Uterine smooth muscle cell (primary cell): ENCODE measurements at places on chromosomes 3 and 15. TPM values are rescaled to one million over a fixed set of nuclear protein-coding genes. Genes with fewer than 3 reads are reported as not detected.

Gene TMEM115
- total RNA-seq, result 38.7 and 44.0 TPM in 2 replicates

Gene CX3CR1
- under 0.01 TPM in 1 of 2 replicates, not detected in the other for total RNA-seq

Gene CLDN18
- total RNA-seq, result 0.12 TPM in 1 of 2 replicates, not detected in the other

Gene CFAP100
- total RNA-seq, result not detected in 2 replicates

Gene HESX1
- total RNA-seq, result 1.4 TPM in 1 of 2 replicates, not detected in the other

Gene BHLHE40
- 15.9 and 21.5 TPM in 2 replicates for total RNA-seq

Gene EXD1
- 0.11 TPM in 1 of 2 replicates, not detected in the other for total RNA-seq

Gene KLF15
- total RNA-seq, result 1.5 and 3.4 TPM in 2 replicates

Gene SLC24A1
- 3.7 TPM in 2 replicates for total RNA-seq

Gene CNTN4
- total RNA-seq, result 0.12 and 1.00 TPM in 2 replicates

Gene FBN1
- total RNA-seq, result 481 and 802 TPM in 2 replicates

Gene GOLGA8G
- total RNA-seq, result not detected in 2 replicates

Gene ABHD17C
- total RNA-seq, result 3.0 and 3.8 TPM in 2 replicates

Gene GOLGA6A
- total RNA-seq, result under 0.01 TPM in 1 of 2 replicates, not detected in the other

Gene C15orf62
- total RNA-seq, result not detected in 2 replicates

Gene C3orf22
- total RNA-seq, result not detected in 2 replicates

Gene NANOGP8
- total RNA-seq, result not detected in 2 replicates

Gene ZCWPW2
- total RNA-seq, result 0.22 and 0.87 TPM in 2 replicates

Gene SPRED1
- 47.0 and 56.8 TPM in 2 replicates for total RNA-seq

Gene PP2D1
- total RNA-seq, result not detected in 2 replicates

Gene TMEM207
- total RNA-seq, result not detected in 2 replicates

Gene CHRNB4
- total RNA-seq, result not detected in 2 replicates

Gene TRIM42
- not detected in 2 replicates for total RNA-seq

Gene BOC
- total RNA-seq, result 16.6 and 21.1 TPM in 2 replicates
